HuH-7.5 (cell line): ENCODE measurements at places on chromosomes 13 and 19.

GRCh38 chr19:29328586-29328985 lies 115.6 kb upstream of the UQCRFS1 start:
- DNase-seq = no peak

GRCh38 chr13:107867701-107868661 lies 347.4 kb downstream of the LIG4 start:
- DNase-seq = no peak

DNA sequence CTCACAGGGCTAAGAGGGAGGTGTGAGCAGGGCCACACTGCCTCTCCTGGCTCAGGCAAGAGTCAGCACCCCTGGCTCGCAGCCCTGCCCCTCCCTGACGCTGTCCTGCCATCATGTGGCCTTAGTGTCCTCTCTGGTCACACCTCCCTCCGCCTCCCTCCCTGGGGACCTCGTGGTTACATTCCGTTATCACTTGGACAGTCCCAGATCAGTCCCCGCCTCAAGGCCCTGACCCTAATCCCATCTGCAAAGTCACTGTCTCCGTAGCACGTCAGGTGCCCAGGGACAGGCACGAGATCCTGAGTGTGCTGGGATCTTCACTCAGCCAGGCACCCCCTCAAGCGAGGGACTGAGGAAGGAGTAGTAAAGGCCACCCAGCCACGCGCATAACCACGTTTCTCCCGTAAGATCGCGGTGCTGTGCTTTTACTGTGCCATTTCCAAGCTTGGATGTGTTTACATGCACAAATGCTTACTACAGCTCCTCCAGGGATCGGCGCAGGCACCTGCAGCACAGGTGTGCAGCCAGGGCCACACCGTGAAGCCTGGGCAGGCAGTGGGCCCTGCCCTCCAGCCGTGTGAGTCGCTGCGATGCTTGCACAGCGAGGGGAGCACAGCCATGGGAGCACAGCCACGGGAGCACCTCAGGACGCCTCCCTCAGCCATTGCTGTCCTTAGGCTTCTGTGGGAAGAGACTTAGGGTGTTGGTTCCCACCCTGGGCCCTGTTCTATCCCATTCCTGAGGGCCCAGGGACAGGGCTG lies 10.7 kb upstream of the TMEM255B start:
- no peak for DNase-seq

- no peak for DNase-seq
Observed at GRCh38 chr19:54482889-54483288, 9.8 kb upstream of the CDC42EP5 start.

DNA sequence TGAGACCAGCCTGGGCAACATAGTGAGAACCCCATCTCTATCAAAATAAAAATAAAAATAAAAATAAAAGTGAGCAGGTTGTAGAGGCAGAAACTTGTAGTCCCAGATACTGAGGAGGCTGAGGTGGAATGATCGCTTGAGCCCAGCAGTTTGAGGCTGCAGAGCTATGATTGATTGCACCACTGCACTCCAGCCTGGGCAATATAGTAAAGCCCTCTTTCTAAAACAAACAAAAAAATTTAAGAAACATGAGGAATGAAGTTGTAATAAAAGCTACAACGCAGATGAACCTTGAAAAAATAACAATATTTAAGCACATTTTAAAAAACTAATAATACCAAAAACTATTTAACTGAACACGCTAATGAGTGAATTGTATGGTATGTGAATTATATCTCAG lies 919.3 kb downstream of the UQCRFS1 start:
- no peak for DNase-seq

- no peak for DNase-seq
Observed at GRCh38 chr13:90889906-90890834, 457.3 kb upstream of the MIR17HG start.

- no peak for DNase-seq
Observed at GRCh38 chr13:97896446-97896845, 57.0 kb upstream of the IPO5 start.

DNA sequence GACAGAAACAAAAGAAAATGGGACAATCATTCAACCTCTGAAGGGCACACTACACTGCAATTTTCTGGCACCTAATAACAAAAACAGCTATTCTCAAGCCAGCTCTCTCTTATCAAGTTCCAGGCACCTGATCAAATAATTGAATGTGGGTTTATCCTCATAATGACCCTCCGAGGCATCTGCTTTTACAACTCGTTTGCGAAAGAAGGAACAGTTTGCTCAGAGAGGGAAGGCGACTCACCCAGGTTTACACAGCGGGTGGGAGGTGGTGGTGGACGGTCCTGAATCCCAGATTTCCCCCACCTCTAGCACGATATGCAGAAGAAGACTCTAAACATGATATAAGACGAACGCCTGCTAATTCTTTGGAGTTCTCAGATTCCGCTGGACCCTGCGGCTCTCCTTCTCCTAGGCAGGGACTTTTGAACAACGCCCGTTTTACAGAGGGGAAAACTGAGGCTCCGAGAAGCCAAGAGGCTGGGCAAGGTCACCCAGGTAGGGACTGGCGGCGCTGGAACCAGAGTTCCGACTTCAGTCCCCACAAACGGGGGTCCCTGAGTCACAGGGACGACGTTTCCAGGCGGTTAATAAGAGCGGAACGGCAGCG lies 641 bp downstream of the SGTA start:
- no peak for DNase-seq

- no peak for DNase-seq
Observed at GRCh38 chr13:101639711-101640110, 187.2 kb downstream of the ITGBL1 start.

GRCh38 chr13:50611117-50611781 lies 232.2 kb downstream of the DLEU7 start:
- DNase-seq = no peak

DNA sequence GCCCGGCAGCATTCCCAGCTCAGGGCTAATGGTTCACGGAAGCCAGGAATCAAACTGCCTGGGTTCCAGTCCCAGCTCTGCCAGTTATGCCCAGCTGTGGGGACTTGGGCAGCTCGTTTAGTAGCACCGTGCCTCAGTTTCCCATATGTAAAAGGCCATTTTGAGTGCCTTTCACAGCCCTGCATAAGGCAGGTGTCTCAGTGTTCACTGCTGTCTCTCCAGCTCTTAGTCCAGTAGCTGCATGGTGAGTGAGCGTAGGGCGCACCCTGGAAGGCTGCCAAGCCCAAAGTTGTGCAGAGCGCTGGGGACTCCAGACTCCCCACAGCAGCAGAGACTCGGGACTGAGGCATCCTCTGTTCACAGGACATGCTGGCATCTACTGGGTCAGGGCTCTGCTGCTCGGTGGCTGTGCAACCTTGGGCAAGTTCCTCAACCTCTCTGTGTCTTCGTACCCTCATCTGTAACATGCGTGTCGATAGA lies 5.5 kb downstream of the RPL28 start:
- DNase-seq = no peak

DNA sequence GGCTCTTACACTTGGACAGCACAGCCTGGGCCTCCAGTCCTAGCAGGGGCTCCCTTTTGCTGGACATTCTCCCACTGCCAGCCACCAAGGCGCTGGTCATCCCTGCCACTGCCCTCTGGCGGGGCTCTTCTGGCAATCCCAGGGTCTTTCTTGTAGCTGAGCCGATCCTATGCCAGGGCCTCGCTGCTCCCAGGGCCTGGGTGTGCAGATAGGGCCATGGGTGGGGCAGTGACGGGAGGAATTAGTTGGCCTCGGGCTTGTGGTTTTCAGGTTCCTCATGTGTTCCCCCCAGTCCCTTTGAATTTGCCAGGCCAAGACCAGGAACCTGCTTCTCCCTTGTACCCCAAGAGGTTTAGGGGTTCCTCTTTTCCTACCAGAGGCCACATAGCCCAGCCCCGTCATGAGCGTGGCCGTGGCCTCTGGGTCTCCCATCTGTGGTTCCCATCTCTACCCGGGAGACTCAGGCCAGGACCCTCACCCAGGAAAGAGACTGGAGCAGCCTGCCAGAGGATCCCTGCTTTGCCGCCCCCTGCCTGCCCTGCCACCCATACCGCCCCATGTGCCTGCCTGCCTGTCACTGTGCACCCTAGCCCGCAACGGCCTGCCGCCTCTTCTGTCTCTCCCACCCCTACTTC lies 26.2 kb downstream of the TMED1 start:
- DNase-seq = no peak

GRCh38 chr19:21474671-21475181 lies 30.7 kb upstream of the ZNF429 start:
- DNase-seq = no peak

DNA sequence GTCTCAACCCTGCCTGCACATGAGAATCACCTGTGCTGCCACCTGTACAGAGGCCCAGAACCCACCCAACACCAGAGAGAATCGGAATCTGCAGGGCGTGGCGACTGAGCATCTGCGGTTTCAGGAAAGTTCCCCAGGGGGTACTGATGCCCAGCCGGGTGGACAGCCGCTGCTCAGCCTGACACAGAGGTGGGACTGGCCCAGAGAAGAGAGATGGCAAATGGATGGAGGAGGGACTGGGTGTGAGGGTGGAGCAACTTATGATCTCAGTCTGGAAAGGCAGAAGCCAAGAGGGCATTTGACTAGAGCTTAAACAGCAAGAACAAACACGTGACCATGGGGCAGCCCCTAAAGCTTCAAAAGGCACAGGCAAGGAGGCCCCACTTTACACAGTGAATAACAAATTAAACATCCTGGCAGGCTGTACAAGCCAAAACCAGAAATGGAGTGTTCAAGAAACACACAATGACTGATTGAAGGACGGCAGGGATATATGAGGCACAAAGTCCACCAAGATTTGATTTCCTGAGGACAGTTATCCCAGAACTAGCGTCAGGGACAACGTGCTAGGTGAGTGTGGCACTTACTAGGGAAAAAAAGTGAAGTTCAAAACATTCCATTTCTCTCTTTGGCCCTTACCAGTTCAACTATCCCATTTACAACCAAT lies 3.1 kb downstream of the RANBP3 start:
- no peak for DNase-seq

DNA sequence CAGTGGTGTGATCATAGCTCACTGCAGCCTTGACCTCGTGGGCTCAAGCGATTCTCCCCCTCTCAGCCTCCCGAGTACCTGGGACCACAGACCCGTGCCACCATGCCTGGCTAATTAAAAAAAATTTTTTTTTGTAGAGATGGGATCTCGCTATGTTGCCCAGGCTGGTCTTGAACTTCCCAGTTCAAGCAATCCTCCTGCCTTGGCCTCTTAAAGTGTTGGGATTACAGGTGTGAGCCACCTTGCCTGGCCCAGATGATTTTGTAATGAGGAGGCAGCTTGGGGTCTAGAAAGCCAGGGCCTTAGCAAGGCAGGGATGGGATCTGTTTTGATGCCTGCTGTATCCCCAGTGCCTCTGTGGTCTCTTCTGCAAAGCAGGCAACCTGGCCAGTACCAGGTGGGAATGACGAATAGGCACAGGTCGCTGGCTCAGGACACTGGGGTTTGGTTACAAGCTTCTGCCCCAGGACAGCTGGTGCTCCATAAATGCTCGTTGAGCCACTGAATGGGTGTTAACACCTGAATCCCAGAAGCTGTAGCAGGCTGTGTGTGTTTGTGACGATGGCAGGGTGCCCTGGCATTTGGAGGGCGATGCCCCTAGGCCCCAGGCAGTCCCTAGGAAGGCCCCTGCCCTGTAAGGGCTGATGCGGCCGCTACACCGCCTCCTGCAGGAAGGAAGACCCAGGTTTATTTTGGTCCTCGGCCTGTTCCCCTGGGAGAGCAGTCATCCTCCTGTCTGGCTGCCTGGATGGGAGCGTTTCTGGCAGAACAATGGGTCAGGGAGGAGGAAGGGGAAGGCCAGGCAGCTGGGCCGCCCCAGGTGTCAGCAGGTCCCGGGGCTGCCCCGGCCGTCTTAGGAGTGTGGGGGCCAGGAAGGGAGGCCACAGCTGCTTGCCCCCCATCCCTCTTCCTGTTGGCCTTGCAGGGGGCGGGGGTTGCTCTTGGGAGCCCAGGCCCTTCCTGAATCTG lies 8.6 kb downstream of the TNFAIP8L1 start:
- DNase-seq = no peak

GRCh38 chr13:33345842-33346241 lies 60.3 kb upstream of the STARD13 start:
- no peak for DNase-seq

- DNase-seq = no peak
Observed at GRCh38 chr13:74625541-74625940, 491.3 kb upstream of the KLF12 start.

DNA sequence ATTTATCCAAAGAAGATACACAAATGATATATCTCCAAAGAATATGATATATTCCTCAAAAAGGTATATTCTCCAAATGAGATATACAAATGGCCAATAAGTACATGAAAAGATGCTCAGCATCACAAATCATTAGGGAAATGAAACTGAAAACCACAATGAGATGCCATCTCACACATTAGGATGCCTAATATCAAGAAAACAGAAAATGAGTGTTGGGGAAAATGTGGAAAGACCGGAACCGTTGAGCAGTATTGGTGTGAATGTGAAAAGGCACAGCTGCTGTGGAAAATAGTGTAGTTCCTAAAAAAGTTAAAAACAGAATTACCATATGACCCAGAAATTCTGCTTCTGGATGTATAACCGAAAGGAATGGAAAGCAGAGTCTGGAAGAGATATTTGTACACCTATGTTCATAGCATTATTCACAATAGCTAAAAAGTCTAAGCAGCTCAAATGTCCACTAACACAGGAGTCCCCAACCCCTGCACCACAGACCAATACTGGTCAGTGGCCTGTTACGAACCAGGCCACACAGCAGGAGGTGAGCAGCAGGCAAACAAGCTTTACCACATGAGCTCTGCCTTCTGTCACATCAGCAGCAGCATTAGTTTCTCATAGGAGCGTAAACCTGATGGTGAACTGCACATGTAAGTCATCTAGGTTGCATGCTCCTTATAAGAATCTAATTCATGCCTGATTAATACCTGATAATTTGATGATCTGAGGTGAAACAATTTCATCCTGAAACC lies 291.9 kb downstream of the PCDH20 start:
- no peak for DNase-seq

DNA sequence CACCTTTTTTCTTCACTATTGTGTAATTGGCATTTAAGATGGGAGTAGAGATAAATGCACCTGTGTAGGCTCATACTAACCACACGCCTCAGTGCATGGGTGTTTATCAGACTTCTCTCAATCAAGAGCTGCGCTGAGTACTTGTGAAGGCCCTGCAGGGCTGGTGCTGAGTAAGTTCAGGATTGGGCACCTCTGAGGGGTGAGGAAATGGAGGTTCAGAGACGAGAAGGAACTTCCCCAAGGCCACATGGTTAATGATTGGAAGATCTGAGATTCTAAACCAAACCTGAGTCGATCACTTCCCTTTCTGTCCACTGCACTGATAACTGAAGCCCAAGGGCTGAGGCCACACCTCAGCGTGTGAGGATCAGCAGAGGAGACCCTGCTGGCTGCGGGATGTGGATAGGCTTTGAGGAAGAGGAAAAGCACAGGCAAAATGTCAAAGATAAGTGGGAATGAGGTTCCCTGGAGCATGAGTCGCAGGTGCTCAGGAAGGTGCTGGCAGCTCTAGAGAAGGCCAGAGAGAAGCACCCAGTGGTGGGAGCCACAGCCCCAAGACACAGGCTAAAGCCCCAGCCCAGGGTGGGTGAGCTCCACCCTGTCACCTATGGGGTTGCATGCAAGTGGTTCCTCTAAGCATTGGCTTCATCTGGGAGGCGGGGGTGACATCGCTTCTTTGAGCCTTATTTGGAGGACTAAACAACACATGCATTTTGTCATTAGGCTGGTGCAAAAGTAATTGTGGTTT lies 32.3 kb upstream of the GJB6 start:
- DNase-seq = no peak

- no peak for DNase-seq
Observed at GRCh38 chr13:30847650-30848307, 58.3 kb upstream of the MEDAG start.
